Frontal cortex (tissue), 4 donors: ENCODE measurements at places on chromosomes 12 and 14.

GRCh38 chr14:99792210-99792535, 1.0 kb upstream of the EML1 start:
- no peak for DNase-seq

- no peak for DNase-seq
Measured at GRCh38 chr12:17971850-17972249, 118.1 kb downstream of the RERGL start.

DNA sequence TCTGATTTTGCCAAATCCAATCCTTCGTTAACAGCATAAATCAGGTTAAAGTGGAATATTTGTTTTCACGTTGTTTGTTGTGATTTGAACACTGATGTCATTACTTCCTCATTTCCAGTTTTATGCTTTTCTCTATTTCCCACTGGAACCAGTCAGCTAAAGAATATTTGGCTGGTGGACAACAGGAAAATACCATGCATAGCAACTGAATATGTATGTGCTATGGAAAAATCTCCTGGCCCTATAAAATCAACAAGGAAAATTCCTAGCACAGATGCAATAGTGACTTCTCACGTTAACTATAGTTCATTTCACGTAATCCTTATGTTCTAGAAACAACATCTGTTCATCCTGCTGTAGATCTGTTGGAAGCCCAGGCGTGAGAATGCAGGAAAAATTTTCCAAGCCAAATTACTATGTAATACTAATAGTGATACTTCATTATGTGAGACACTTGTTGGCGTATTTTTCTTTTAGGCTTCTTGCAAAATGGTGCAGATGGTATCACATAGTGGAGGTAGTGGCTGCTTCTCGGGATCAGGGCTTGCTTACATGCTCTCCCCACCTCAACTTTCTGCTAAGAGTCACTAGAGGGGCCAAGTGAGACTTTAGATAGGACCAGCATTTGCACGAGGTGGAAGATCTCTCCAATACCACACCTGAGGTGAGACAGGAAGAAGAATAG, 86.3 kb upstream of the USP44 start:
- no peak for DNase-seq

DNA sequence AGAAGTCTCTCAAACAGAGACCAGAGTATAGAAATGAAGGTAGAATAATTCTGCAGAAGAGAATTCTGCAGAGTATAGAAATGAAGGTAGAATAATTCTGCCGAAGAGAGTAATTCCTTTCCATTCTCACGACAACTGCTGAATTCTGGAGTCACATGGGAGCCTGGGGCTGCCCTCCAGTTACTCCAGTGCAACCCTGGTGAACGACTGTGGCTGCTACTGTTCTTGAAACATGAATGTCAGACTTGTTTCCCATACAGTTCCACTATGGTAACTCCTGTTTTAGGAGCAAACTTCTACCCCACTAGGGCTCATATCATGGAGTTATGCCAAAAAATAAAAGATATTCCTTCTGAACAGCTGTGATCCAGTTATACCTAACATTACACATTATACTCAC, 164.4 kb downstream of the KICS2 start:
- no peak for DNase-seq

DNA sequence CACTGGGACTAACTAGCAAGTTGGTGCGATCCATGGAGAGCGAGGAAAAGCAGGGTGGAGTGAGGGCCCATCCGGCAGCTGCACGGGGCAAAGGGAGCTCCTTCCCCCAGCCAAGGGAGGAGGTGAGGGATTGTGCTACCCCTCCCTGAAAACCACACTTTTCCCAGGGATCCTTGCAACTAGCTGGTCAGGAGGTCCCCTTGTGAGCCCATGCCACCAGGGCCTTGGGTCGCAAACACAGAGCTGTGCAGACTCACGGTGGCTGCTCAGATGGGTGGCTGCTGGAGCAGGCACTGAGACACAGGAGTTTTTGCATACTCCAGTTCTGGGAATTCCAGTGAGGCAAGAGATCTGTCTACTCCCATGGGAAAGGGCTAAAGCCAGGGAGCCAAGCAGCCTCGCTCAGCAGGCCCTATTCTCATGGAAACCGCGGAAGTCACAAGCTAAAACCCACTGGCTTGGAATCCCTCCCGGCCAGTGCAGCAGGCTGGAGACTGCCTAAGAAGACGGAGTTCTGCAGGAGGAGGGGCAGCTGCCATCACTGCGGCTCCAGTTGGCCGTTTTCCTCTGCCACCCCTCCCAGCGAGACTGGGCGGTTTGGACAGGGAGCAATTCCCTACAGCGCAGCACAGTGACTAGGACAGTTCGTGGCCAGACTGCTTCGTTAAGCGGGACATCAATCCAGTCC, 10.9 kb upstream of the ZNF705A start:
- no peak for DNase-seq

DNA sequence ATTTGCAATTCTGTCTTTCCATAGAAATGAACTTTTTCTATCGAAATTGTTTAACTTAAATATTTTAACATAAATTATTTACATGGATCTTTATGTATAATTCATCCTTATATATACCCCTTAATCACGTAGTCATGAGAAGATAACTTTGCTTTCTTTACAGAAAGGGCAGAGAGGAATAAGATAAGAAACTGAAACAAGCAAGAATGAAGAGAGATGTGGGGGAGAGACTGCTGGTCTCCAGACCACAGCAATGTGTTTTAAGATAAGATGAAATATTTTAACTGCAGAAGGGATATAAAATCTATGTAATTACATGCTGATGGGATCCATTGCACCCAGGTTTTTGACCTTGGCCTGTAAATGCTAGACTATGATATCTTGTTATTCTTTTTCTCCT, 34.7 kb upstream of the DNM1L start:
- DNase-seq, result no peak

DNA sequence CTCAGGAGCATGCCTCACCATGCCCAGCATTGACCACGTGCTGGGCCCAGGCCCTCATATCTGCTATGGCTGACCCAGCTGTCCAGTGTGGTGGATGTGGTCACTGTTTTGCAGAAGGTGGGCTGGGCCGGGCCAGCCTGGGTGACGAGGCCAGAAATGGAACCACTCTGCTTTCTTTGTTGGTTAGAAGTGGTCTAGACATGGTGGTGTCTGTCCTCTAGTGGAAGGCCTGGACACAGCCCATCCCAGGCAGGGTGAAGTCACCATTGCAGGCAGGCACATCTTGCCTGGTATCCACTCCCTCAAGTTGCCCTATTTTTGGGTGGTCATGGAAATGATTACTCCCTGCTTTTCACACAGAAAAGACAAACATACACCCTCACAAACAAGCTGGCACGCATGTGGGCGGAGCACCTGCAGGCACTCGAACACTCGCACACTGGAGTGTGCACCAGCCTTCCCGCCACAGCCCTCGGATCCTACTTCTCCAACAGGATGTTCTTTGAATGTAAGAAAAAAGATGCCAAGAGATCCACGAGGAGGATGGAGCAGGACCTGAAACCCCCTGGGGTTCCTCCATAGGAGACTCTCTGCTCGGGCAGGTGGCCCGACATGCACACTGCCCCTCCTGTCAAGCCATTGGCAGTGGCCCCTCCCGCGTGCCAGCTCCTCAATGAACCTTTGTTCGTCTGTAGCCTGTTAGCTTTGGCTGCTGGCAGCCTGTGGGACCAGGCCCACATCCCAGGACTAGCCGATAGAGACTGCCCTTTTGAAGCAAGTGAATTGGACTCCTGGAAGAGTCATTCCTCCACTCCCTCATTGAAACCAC, 38.4 kb downstream of the MLXIP start:
- DNase-seq, result peak; percentile 67

GRCh38 chr12:81347404-81347803, 269.5 kb downstream of the ACSS3 start:
- no peak for DNase-seq

GRCh38 chr12:67573566-67573965, 75.0 kb upstream of the DYRK2 start:
- no peak for DNase-seq

GRCh38 chr14:76352639-76353281, 23.2 kb upstream of the ESRRB start:
- DNase-seq, result peak; percentile 78

DNA sequence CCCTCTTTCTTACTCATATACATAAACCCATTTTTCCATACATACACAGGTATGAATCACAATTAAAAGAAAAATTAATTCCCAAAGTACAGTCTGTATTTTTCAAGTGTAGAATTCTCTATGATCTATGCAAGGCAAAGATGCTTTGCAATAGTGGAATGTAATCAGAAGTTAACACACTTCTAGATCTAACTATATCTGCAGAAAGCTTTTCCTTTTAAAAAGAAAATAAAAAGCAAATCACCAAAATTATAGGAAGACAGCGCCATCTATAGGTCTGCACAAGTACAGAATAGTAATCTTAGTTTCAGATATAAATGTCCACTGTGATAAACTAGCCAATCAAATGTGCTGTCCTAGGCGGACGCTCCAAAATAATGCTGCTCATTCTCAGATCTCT, 22.0 kb downstream of the SLC25A21 start:
- no peak for DNase-seq

- no peak for DNase-seq
Measured at GRCh38 chr12:128442096-128442495, 175.1 kb downstream of the TMEM132C start.

DNA sequence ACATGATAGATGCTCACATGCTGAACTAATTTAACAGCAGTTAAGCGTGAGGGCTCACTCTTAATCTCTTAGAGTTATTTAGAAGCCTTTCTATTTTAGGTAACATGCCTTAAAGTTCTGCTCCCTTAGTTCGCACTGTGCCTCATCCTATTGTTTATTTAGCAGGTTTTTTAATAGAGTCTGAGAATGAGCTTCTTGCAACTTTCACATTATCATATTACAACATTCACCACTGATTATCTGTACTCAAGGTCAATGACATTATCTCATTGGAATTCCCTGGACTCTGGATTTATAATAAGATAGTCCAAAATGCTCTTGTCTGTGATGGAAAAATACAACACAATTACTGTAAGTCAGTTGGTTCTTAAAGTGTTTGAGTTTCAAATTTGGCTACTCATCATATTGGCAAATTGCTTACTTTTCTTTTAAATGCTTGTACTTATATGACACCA, 183.6 kb upstream of the SLC38A2 start:
- DNase-seq, result no peak

GRCh38 chr14:94451091-94451771, 1.4 kb downstream of the SERPINA11 start:
- DNase-seq, result no peak

DNA sequence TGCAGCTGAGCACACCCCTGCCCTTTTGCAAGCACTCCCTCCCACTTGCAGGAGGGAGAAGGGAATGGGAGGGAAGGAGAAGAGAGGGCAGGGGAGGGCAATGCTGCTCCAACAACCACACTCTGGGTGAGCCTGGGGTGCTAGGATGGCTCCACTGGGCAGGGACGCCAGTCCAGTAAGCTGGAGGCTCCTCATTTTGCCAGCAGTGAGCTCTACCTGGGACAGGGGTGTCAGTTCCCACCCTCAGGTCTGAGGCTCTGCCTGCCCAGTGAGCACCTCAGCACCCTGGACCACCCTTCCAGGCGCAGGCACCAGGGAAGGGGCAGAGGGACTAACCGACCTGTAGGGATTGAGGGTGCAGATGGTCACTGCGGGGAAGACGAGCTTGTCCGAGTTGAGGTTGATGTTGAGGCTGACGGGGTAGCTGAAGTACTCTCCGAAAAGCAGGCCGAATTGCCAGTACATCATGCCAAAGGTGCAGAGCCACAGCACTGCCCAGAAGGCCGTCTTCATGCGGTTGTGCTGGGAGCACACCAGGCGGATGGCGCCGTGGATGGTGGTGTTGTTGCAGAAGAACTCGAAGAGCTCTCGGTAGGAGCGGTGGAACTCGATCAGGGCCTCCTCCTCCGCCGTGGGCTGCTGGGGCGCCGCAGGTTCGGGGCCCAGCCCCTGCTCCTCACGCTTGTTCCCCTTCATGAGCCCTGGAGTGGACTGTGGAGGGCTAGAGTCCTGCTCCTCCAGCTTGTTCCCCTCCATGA, 1.2 kb downstream of the SCNN1A start:
- no peak for DNase-seq

- no peak for DNase-seq
Measured at GRCh38 chr14:74804219-74804825, 41.2 kb downstream of the YLPM1 start.

DNA sequence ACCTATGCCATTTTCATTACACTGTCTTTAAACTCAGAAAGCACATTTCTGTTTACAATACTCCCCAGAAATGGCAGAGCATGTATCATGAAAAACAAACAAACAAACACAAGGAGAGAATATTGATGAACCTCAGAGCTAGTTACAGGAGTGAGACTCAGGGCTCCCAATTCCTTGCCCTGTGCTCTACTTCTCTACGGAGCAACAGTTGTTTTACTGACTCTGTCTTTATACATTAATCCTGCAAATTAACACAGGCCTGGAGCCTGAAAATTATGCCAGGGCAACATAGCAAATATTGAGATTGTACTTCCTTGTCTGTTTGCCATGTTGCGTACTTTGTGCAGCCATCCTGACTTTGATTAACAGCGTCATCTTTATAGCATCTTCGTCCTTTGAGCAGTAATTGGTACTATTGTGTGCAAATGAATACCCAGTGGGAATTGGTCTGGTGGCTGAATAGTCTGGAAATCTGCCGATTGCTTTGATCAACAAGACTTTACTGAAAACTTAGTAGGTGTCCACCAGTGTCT, 15.2 kb upstream of the AKAP6 start:
- DNase-seq, result no peak

DNA sequence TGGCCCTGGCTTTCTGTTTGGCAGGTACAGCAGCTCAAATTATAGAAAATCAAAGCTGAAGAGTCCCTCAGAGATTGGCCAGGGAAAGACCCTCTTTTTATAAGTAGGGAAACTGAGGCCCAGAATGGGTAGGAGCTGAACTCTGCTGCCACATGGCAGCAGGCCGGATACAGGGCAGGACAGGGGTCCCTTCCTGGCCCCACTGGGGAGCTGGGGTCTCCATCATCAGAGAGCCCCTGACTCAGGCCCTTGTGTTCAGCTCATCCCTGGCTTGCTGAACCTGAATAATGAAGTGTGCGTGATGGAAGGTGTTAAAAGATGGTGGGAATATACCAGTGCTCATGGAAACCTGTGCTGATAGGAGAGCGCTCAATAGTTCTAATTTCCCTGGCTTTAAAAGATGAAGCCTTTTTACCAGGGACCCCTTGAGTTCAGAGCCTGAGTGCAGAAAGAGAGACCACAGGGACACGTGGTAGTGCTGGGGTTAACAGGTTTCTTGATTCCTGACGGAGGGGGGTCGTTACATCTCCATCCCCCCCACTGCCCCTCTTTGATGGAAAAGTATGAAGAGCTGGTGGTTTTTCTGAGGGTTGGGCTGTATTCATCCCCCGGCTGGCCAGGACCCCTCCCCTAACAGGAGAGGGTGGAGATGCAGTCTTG, 4.4 kb downstream of the DLK1 start:
- no peak for DNase-seq

- no peak for DNase-seq
Measured at GRCh38 chr14:52974406-52974805, 23.6 kb upstream of the FERMT2 start.
